ENCODE measurements at places on chromosomes 11 and 22. TPM values are rescaled to one million over a fixed set of nuclear protein-coding genes. Genes with fewer than 3 reads are reported as not detected.
A peak's percentile ranks its signal among the peaks of the same experiment; 100 is the strongest.

The FOLH1 gene
- 0.81 TPM for total RNA-seq

The KRTAP5-8 gene
- not detected for total RNA-seq

The VPS37C gene
- 22.7 TPM for total RNA-seq

DNA sequence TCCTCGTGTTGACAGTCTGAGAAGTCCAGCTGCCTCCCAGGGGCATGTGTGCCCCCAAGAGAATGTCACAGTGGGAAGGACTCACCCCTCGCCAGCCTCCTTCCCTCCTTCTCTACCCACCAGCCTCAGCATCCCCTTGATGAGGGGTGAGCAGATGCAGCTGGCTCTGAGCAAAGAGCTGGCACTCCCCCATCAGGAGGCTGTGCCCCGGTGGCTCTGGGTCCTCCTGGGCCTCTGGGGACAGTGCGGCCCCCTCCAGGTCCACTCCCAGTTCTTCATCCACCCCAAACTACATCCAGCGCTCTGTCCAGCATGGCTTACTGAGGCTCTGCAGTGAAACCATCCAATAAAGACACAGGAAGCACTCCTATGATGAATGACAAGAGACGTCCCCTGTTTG, 210.4 kb downstream of the BRD1 start:
- H3K27me3 ChIP-seq: peaks cover 59% of the 10 kb centered on the region
- no peak for DNase-seq
- H3K36me3 ChIP-seq: no peaks in the 10 kb centered on the region

GRCh38 chr11:86519064-86519911, 144.6 kb downstream of the CCDC81 start:
- H3K27me3 ChIP-seq: no peaks in the 10 kb centered on the region
- DNase-seq: no peak
- H3K36me3 ChIP-seq: peaks cover 3% of the 10 kb centered on the region
- H3K4me3 ChIP-seq: no peak overlapping the region
- no peak overlapping the region for H3K27ac ChIP-seq
- H3K4me1 ChIP-seq: peaks cover 16% of the 10 kb centered on the region

DNA sequence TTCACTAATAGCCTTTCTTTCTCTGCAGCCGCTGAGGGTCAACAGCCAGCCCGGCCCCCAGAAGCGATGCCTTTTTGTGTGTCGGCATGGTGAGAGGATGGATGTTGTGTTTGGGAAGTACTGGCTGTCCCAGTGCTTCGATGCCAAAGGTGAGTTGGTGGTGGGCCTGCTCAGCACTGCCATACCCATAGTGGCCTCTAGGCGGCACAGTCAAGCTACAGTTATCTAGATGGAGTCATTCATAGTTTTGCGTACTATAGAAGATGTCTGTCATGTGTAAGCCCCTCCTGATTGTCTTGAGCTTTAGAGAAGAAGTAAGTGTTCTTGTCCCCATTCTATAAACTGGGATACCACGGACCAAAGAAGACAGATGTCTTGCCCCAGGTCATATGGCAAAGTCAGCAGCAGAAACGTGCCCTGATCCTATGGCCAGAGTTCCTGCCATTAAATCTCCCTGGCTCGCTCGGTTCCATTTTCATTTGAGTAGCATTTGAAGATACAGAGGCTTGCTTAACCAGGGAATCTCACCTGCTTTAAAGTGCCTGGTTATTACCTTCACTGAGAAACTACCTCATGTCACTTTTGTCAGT, 42.1 kb upstream of the CRTAM start:
- peaks cover 28% of the 10 kb centered on the region for H3K36me3 ChIP-seq
- H3K4me3 ChIP-seq: no peak overlapping the region
- no peaks in the 10 kb centered on the region for H3K27me3 ChIP-seq
- H3K27ac ChIP-seq: no peak overlapping the region

GRCh38 chr11:74615311-74615710, 22.9 kb downstream of the POLD3 start:
- no peak overlapping the region for H3K4me3 ChIP-seq
- no peak for DNase-seq
- H3K27ac ChIP-seq: no peak overlapping the region
- peaks cover under 1% of the 10 kb centered on the region for H3K36me3 ChIP-seq
- H3K27me3 ChIP-seq: no peaks in the 10 kb centered on the region

DNA sequence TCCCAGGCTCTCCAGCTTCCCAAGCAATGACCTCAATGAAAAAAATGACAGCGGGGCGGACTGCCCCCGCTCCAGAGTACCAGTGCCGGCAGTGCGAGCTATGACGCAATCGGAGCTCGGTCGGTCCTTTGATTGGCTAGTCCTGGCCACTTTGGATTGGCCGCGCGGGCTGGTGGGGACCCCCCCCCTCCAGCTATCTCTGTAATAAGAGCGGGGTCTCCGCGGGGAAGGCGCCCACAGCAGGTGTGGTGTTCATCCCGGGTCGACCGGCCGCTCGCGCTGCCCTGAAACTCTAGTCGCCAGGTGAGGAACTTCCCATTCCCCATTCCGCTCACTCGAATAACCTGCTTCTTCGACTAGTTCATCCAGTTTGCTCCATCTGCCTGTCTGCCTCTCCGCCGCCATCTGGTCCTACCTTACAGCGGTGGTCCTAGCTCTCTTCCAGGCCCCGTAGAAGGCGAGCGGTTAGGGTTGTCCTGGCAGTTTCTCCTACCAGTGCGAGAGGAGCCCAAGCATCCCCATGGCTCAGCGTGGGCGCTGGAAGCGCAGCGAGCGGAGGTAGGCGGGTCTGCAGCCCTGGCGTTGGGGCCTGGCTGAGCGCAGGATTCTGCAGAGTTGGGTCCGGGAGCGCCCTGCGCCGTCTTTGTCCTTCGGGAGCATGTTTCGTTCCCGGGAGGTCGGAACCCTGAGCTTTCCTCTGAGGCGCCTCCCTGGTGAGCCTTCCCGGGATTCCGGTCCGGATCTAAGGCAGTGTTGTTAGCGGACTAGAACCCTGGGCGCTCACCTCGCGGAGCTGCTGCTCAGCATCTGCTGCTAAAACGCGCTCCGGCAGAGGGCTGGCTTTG, at the start of gene CALCB:
TSS of gene CALCB (plus strand) at position 233 of the 845 bp plus-strand sequence. CDS start 1,126 bp downstream, outside the sequence.
- H3K4me1 ChIP-seq: peaks cover 17% of the 10 kb centered on the region
- H3K4me3 ChIP-seq: peak within 1 kb of the TSS; percentile 78
- no peak within 1 kb of the TSS for H3K27ac ChIP-seq

GRCh38 chr11:130846606-130847005, 69.7 kb downstream of the SNX19 start:
- no peak overlapping the region for H3K27ac ChIP-seq
- H3K27me3 ChIP-seq: no peaks in the 10 kb centered on the region
- no peak for DNase-seq
- no peaks in the 10 kb centered on the region for H3K36me3 ChIP-seq
